ENCODE measurements at places on chromosomes 2 and 18.

DNA sequence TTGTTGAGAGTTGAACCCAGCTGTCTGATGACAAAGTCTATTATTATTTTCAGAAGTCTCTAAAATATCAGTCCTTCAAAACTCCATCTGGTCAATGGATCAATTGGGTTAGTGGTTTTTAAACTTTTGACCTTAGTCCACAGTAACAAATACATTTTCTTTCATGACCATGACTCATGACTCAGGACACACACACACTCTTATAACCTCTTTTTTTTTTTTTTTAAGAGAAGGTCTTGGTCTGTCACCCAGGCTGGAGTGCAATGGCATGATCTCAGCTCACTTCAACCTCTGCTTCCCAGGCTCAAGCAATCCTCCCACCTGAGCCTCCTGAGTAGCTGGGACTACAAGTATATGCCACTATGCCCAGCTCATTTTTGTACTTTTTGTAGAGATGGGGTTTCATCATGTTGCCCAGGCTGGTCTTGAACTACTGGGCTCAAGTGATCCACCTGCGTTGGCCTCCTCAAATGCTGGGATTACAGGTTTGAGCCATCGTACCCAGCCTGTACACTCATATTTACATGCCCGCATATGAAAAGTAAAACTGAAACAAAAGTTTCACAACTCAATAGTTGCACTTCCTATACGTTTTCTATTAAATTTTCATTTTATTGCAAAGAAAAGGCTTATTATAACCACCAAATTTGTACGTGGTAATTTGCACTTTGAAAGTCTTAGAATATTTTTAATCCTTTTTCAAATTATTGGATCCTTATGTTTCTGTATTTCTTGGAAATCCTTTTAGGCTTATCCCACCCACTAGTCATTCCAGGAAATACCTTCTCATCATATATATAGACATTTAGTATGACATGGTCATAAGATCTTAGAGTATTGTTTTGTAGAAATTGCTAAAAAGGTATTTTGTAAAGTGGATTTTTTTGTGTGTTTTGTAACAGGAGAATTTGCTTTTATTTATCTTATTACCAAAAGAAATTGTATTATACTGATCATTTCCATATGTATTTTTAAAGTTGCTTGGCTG, 199.0 kb downstream of the LPIN1 start:
- DNase-seq: no peak

DNA sequence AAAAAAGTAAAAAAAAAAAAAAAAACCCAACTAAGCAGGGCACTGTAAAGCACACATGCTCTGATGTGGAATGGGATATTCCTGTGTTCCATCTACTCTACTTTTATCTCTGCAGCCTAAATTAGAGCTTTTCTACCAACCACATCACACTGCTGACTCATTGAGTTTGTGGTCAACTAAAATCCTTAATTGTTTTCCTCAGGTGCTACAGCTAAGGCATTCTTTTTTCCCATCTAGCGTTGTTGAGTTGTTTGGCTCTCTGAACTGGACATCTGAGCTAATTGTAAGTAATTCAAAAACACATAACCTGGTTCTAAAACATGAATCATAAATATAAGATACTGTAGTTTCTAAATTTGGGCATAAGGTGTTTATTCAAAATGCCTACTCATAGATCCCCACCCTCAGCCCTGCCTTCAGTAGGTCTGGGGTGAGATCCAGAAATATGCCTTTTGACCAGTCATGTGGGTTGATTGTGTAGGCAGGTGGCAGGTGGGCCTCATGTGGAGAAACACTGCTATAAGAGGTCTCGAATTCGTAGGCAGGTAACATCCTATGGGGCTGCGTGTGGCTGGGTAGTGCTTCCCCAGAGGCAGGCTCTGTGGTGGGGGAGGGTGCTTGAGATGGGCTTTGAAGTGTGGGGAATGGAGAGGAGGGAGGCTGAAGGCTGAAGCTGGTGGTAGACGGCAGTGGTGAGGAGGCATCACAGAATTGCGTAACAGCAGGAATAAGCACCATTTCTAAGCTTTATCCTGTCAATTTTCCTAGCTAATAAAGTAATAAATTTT, 27.2 kb downstream of the ANKRD29 start:
- DNase-seq: no peak

DNA sequence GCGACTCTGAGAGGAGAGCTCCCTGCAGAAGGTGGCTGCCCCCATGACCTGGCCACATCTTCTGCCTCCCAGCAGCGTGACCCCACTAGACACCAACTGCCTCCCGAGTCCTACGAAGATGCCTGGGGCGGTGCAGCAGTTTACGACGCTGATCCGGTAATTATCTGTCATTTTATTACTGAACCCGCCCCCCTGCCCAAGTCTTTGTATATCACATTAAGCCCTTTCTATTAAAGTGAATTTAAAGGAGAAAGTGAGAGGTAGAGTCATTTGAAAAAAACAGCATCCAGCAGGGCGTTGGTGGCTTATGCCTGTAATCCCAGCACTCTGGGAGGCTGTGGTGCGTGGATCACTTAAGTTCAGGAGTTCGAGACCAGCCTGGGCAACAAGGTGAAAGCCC, 33.4 kb downstream of the ABCG8 start:
- DNase-seq: no peak

DNA sequence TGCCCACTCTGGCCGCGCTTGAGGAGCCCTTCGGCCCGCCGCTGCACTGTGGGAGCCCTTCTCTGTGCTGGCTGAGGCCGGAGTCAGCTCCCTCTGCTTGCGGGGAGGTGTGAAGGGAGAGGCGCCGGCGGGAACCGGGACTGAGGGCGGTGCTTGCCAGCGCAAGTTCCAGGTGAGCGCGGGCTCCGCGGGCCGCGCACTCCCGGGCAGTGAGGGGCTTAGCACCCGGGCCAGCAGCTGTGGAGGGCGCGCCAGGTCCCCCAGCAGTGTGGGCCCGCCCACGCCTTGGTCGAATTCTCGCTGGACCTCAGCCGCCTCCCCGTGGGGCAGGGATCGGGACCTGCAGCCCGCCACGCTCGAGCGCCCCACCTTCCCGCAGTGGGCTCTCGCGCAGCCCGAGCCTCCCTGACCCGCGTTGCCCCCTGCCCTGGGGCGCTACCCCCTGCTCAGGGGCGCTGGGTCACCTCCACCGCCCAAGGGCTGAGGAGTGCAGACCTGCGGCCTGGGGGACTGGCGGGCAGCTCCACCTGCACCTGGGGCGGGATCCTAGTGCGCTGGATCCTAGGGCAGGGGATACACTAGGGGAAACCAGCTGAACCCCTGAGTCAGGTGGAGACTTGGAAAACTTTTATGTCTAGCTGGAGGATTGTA, 97.3 kb downstream of the CD8B2 start:
- no peak for DNase-seq

- DNase-seq: no peak
Observed at GRCh38 chr2:29322011-29322410, 206.8 kb downstream of the CLIP4 start.

GRCh38 chr18:24539866-24540617, 79.6 kb downstream of the HRH4 start:
- DNase-seq: no peak

DNA sequence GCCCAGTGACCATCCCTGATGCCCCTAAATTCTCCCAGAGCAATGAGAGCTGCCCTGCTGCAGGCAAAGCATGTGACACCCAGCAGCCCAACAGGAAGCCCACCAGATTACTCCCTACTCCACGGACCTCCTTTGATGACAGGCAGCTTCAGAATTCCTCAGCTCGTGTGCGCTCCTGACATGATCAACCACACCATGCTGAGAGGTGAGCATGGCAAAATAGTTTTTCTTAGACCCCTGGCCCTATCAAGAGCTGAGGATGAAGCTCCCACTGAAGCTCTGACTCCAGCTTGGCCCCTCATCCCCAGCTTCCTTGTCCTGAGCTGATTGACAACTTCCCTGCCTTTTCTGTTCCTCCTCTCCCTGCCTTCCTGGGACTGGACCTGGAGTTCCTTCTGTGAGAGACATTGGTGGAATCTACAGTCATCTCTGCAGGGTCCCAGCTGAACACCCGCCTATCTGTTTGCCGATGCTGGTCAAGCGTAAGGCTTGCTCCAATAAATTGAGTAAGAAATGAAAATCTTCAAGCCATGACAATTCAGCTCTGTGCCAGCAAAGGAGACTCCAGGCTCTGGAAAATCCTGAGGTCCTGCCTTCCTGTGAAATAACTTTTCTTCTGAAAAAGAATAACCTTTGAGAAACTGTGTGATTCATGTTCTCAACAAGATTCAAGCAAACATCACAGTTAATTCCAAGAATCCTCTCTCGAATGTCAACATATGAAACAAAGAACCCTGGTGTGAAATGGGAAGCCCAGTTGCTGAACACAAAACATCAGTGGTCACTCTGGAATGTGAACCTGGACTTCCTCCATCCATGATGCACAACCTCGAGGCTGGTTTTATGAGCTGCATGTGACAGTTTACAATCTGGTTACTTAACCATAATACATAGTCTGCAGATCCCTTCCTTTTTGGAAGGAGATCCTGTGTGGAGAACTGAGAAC, 201.1 kb downstream of the SPP2 start:
- DNase-seq: no peak

GRCh38 chr2:23541503-23542229, 156.7 kb downstream of the KLHL29 start:
- DNase-seq: no peak

DNA sequence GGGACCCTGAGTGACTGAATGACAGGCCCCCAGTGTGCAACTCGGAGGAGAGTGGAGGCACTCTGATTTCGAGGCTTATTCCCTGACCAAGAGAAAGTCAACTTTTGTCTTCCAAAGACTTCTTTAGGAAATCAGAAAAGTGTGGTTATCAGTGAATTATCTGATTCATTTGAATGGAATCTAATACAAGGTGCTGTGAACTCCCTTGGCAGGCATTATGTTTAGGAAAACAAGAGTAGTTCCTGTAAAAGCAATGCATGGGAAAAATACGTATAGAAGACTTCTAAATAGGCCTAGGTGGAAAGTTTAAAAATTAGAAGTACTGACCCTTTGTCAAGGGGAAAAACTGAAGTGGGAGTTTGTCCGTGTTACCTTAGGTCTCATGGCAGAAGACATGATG, 269.4 kb downstream of the GBX2 start:
- DNase-seq: no peak

DNA sequence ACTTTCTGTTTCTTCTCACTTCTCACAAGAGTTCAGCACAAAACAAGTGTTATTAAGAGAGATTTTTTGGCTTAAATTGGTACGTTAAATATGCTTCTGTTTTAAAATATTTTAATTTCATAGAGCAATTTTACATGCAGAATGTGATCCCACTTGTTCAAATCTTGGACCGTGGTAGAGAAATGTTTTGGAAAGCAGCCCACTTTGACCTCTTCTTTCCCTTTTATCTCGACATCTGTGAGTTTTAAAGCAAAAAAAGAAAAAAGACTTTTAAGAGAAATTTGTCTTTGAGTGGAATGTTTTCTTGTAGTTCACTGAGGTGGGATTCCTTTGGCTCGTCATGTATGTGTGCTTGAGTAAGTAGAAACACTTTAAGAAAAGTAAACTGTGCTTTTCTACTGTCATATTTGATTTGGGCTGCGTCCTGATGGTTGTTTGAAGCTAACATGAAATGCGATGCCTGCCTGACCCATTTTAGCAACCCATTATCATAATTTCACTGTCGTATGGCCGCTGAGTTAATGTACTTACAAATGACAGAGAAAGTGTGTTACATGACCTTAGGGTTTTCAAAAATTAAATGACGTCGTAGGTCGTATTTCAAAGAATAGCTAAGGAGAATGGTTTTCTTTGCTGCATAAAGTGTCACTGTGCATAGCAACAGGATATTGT, 54.5 kb downstream of the TSHZ1 start:
- DNase-seq: no peak

Measured in stimulated activated CD8-positive, alpha-beta memory T cell treated with anti-CD3 and anti-CD28 coated beads, Interleukin-7, amount 100 ng/mL, for 24 hours (primary cell).